ENCODE measurements at places on chromosomes 16 and 17. TPM values are rescaled to one million over a fixed set of nuclear protein-coding genes. Genes with fewer than 3 reads are reported as not detected.

Gene TBC1D3E
- not detected for total RNA-seq

Gene HSD17B1
- total RNA-seq, result 0.34 TPM

Gene SAMD14
- total RNA-seq, result 14.7 TPM

Gene CDH1
- 84.4 TPM for total RNA-seq

Gene KRTAP4-4
- total RNA-seq, result not detected

Gene PPP1R27
- total RNA-seq, result not detected

DNA sequence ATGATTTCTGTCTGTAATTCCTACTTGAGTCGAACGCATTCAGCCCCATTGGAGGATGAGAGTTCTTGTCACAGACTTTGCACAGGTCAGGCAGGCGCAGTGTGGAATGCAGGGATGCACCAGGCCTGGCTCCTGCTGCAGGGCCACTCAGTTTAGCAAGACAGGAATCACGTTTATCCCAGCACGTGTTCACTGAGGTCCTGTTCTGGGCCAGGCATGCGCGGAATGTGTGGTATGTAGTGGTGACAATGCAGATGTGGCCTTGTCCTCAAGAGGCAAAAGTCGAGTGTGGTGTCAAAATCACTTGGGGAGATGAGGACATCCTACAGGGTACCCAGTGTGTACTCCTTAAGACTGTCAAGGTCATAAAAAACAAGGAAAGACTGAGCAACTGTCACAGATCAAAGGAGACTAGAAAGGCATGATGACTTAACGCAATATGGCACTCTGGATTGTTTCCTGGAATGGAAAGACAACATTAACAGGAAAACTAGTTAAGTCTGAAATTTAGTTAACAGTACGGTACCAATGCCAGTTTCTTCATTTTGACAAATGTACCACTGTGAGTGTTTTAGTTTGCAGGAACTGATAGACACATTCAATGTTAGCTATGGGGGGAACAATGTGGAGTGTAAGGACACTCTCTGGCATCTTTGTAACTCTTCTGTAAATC, 121.5 kb upstream of the ADAMTS18 start:
- no peak for DNase-seq

- DNase-seq, result no peak
Measured at GRCh38 chr16:86924537-86924936, 346.2 kb downstream of the FOXL1 start.

- no peak for DNase-seq
Measured at GRCh38 chr16:49330562-49331201, 42.9 kb upstream of the C16orf78 start.

DNA sequence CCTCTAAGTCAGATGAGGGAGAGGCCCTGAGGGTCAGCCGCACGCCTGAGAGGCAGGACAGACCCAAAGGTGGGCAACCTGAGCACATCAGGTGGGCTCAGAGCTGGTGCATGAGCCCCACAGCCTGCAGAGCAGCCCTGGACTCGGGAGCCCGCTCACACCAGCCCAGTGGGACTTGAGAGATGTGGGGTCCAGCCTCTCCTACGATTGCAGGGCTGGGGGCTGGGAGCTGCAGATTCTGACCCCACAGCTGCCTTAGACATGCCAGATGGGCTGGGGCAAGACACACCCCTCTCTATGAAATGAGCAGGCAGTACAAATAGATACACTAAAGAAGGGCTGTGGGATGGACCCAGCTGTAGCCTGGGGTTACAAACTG, 77.1 kb upstream of the RBL2 start:
- no peak for DNase-seq

DNA sequence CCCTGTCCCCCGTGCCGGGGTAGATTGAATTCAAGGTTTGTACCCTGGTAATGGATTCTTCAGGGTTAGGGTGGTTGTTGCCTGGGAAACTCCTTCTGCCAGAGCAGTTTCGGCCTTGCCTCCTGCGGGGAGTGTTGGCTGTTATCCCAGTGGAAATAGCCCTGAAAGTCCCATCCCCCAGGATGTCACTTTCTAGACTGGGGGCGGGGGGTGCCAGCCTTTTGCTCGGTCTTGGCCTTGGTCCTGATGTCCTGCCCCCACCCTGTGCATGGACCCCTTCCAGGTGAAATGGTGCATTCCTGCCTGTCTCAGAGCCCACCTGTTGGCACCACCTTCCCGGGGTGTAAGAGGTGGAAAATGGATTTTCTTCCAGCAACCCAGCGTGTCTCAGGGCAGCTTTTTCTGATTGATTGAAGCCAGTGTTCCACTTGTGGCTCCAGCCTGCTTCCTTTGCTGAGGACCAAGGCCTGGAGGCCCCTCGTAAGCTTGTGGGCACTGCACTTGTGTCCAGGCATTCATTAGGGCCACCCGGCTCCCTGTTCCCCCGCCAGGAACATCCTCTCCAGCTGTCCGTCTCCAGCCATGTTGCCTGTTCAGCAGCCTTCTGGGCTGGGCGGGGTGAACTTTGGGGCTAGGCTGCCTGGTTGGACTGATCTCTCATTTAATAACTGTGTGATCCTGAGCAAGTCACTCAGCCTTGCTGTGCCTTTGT, 25.6 kb downstream of the MGAT5B start:
- DNase-seq, result no peak

GRCh38 chr17:79008666-79009387, 737 bp downstream of the CANT1 start:
- DNase-seq, result no peak

DNA sequence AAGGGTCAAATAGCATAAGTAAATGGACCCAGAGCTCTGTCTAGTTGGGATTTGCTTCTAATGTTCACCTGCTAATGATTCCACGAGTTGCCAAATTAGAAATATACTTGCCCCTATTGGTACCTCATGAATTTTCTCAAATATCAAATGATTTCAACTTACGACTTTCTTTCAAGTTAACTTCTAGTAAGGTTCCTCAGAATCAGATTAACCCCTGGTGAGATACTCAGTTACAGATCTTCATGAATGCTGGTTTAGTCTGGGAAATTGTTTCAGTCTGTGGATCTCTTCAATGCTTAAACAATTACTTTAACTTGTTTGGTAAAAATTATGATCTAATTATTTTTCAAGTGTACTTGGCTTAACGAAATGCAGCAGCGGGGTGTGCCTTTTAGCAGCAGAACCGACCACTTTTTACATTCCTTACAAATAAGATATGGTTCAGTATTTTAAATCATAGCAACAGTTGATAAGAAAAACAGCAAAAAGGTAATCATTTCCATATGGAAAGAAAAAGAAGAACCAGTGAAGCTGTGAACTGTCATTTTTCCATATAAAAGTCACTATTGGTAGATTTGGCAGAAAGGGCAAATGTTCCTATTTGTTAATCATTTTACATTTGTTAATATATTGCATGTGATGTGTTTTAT, 34.5 kb downstream of the TUBD1 start:
- no peak for DNase-seq

DNA sequence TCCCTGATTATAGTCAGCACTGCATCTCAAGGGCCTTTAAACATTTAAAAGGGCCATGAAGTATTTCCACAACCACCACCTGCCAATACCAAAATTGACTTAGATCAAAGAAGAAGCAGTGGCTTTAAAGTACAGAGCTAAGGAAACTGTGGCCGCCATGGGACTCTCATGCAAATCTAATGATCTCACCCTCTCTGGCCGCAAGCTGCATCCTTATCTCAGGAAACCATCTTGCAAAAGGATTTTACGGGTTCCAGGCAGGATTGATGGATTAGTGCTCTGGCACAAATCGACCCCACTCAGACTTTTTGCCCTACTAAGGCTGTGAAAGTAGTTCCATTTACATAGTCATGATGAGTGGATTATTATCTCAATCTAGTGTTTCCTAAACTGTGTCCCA, 22.6 kb downstream of the CDRT4 start:
- no peak for DNase-seq

- no peak for DNase-seq
Measured at GRCh38 chr17:55720919-55721836, 1.5 kb downstream of the TMEM100 start.

GRCh38 chr16:74756203-74756602, 18.4 kb downstream of the FA2H start:
- no peak for DNase-seq

- DNase-seq, result no peak
Measured at GRCh38 chr16:4376126-4376892, 4.7 kb downstream of the VASN start.

GRCh38 chr16:54268340-54268739, 18.2 kb downstream of the IRX3 start:
- no peak for DNase-seq

GRCh38 chr16:56973294-56973689, 11.5 kb downstream of the CETP start:
- no peak for DNase-seq

- no peak for DNase-seq
Measured at GRCh38 chr17:44970136-44970741, 2.1 kb upstream of the C1QL1 start.

GRCh38 chr16:4021070-4021779, 95.0 kb downstream of the ADCY9 start:
- DNase-seq, result peak; percentile 55

Data from kidney epithelial cell (primary cell).